ENCODE measurements at places on chromosomes 16 and 17.

DNA sequence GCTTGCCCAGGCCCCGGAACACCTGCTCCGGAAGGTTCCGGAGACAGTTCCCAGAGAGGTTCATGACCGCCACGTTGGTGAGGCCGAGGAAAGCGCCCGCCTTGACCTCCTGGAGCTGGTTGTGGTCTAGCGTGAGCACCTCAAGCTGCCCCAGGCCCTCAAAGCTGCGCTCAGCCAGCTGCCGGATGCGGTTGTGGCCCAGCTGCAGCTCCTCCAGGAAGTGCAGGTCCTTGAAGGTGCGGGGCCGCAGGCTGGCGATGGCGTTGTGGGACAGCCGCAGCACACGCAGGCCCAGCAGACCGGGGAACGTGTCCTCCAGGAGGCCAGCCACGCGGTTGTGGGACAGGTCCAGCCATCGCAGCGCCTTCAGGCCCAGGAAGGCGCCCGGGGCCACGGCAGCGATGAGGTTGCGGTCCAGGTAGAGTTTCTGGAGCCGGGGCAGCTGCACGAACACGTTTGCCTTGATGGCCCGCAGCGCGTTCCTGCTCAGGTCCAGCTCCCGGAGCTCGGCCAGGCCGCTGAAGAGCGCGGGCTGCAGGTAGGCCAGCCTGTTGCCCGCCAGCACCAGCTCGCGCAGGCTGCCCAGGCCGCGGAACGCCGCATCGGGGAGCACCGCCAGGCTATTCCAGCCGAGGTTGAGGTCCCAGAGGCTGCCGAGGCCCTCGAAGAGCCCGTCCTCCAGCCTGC, 2.1 kb downstream of the IGFALS start:
- DNase-seq: no peak

DNA sequence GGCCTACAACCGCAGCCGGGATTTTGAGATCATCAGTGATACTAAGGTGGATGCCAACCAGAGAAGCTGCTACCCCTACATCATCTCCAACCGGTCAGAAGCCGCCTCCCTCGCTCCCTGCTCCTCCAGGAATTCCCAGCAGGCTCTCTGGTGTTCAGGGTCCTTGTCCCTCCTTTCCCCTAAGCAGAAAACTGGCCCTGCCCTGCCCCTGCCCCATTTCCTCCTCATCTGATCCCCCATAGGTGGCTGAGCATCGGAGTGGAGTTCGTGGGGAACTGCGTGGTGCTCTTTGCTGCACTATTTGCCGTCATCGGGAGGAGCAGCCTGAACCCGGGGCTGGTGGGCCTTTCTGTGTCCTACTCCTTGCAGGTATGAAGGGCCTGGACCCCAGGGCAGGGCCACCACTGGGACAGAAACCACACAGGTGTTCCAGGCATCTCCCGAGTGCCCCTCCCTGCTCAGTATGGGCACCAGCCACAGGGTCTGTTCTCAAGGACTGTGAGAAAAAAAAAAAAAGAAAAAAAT, 29.8 kb downstream of the ANKRD40 start:
- DNase-seq: no peak

DNA sequence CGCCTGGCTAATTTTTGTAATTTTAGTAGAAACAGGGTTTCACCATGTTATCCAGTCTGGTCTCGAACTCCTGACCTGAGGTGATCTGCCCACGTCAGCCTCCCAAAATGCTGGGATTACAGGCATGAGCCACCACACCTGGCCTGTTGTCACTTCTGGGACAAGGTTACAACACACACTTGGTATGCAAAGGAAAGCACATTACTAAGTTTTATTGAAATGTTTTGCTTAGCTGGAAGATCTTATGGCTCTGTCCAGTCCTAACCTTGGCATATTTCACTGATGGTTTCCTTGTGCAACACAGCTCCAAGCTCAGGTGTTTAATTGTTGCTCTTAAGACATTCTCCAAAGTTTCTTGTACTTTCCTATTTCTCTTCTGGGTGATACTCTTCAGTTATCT, 94.2 kb downstream of the CNTNAP4 start:
- DNase-seq: no peak

GRCh38 chr17:63042256-63042812, 76.3 kb downstream of the TANC2 start:
- no peak for DNase-seq

- no peak for DNase-seq
Observed at GRCh38 chr17:17352836-17353624, 49.9 kb downstream of the NT5M start.

DNA sequence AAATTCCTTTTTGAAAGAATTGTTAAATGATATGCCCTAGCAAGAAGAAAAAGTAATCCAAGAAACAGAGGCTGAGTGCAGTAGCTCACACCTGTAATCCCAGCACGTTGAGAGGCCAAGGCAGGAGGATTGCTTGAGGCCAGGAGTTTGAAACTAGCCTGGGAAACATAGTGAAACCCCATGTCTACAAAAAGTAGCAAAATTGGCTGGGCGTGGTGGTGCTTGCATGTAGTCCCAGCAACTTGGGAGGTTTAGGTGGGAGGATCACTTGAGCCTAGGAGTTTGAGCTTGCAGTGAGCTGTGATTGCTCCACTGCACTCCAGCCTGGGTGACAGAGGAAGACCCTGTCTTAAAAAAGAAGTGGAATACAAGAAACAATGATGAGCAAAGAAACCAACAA, 56.1 kb downstream of the NT5M start:
- no peak for DNase-seq

DNA sequence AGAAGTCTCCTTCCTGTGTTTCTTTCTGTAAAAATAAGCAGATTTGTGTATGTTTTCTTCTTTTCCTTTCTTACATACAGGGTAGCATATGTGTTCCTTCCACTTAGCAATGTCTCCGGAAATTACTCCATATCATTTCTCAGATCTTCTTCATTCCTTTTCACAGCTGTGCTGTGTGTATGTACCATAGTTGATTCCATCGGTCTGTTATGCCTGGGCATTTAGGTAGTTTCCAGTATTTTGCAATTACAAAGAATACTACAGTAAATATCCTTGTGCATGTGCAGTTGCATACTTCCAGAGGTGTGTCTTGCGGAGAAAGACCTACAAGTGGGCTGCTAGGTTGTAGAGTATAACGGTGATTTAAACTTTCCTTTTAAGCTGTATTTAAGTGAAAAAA, 69.8 kb downstream of the CLEC16A start:
- DNase-seq: no peak

GRCh38 chr16:83400234-83400633, 407.5 kb upstream of the HSBP1 start:
- no peak for DNase-seq
